ENCODE measurements at places on chromosomes 7 and 10.

GRCh38 chr7:112176241-112176640 is 30.0 kb downstream of the DOCK4 start:
- no peak for DNase-seq

DNA sequence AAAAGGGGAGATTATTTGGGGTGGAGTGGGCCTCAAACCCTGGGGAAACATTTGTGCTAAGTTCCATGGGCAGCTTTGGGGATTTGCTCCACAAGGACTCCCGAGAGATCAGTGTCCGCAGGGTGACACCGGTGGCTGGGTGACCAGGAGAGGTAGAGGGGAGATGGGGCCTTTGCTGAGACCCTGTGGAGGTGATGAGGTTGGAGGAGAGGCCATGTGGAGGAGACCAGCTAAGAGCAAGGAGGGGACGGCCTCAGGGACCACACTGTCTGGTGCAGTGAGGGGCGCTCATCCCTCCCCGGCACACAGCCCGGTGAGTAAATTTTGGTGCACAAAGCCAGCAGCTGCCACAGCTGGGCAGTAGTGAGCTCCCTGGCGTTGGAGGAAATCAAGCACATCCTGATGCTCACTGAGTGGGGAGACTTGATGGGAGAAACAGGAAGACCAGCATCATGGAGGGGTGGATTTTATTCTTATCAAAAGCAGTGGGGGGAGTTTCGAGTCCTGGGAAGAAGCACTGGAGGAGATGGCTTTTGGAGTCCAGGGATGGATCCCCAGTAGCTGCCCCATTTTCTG is 20.2 kb upstream of the ELFN1 start:
- no peak for DNase-seq

DNA sequence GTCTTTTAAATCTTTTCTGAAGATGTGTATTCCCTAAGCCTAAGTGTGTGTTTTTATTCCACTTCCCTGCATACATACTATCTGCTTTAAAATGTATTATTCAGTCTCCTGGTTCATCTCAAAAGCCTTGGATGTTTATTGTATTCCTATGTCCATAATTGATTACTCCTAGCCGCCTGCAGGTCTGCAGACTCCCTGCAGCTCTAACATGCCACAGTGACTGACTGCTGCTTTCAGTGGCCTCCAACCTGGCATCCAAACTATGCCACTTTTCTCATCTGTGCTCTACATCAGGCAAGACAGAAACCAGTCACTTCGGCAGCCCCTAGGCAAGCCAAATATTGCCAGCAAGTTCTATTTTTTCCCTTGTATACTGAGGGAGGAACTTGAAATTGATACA is 81.7 kb downstream of the ABCA13 start:
- no peak for DNase-seq

GRCh38 chr7:68955656-68956055 is 642.6 kb upstream of the AUTS2 start:
- DNase-seq, result no peak

DNA sequence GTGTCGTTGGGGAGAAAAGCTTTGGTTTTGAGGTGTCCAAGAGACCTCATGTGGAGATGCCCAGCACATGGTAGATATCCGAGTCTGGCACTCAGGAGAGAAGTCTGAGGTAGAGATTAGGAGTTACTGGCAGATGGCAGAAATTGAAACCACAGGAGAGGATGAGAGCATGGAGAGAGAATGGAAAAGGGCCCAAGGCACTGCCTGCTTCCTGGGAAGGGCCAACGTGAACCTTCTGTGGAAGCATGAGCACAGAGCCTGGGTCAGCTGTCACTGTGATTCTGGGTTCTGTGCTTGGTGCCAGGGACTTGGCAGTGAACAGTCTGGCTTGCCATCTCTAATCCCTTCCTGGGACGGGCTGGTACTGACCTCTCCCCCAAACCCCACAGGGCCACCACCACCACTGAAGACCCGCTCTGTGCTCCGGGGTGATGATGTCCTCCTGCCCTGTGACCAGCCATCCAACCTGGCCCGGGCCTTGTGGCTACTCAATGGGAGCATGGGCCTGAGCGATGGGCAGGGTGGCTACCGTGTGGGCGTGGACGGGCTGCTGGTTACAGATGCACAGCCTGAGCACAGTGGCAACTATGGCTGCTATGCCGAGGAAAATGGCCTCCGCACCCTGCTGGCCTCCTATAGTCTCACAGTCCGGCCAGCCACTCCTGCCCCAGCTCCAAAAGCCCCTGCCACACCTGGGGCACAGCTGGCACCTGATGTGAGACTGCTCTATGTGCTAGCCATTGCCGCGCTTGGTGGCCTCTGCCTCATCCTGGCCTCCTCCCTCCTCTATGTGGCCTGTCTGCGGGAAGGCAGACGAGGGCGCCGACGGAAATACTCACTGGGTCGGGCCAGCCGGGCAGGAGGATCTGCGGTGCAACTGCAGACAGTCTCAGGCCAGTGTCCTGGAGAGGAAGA is 4.1 kb downstream of the MRPL43 start:
- no peak for DNase-seq

GRCh38 chr10:114151486-114151885 is 22.5 kb downstream of the CCDC186 start:
- no peak for DNase-seq

- DNase-seq, result no peak
Measured at GRCh38 chr7:11831156-11831735, 752 bp downstream of the THSD7A start.

- no peak for DNase-seq
Measured at GRCh38 chr10:68171539-68172080, 60.3 kb downstream of the ATOH7 start.

DNA sequence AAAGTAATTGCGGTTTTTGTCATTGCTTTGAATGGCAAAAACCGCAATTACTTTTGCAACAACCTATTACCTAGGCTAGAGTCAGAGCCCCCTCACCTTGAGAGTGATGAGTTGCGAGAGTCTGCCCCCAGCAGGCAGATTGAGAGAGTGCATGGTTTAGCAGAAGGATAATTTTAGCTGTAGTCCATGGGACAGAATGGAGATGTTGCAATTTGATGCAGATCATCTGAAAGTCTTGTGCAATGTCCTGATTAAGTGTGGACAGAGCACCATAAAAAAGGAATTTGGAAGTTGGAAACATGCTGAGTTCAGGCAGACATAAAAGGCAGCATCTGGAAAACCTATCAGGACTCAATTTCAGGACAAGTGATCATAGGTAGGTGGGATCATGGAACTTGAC is 48.7 kb downstream of the GPR141 start:
- no peak for DNase-seq

DNA sequence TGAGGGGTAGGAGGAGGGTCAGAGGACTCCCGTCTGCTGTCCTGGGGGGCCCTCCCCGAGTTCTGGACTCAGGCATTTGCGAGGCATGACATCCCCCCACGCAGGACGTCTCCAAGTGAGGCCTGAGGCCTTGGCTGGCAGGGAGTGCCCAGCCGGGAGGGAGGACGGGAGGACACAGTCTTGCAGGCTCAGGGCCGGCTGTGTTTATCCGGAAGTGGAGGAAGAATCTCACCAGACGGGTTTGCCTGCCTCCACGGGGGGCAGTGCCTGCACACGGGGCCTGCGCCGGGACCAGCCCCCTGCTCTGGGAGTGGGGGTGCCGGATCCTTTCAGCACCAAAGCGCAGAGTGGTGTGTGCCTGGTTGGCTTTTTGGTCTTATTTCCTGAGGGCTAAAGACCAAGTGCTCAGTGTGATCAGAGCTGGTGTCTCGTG is 10.9 kb downstream of the PWWP2B start:
- no peak for DNase-seq

DNA sequence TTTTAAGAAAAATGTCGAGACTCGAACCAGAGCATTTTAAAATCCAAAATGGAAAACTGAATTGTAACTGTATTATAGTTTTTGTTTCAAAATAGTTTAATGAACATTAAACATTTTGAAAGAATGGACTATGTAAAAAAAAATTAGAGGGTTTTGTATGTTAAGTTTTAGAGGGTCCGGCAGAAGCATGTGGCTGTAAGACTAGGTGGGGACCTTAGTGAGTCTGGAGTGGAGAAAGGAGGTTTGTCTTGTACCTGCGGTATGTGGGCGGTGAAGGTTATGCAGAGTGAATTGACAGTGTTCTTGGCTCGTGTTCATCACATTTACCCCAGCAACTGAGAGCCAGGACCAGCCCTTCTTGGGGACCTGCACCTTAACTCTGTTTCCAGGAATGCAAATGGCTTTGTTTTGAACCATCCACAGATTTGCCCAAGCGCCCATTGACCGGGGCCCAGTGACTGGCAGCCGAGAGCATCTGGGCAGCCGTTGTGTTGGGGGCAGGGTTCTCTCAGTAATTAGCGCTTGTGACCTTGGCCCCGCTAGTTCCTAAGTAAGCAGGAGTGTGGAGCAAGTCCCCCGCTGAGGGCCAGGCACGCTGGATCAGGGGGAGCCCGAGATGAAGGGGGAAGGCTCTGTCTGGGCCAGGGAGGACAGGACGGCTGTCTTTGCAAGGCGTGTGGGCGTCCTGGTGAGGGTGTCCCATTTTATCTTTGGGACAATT is 1.4 kb upstream of the KLF6 start:
- DNase-seq, result no peak

- DNase-seq, result no peak
Measured at GRCh38 chr10:96998329-96998888, 166.3 kb downstream of the LCOR start.

GRCh38 chr7:42812779-42813178 is 99.1 kb downstream of the C7orf25 start:
- DNase-seq, result no peak

DNA sequence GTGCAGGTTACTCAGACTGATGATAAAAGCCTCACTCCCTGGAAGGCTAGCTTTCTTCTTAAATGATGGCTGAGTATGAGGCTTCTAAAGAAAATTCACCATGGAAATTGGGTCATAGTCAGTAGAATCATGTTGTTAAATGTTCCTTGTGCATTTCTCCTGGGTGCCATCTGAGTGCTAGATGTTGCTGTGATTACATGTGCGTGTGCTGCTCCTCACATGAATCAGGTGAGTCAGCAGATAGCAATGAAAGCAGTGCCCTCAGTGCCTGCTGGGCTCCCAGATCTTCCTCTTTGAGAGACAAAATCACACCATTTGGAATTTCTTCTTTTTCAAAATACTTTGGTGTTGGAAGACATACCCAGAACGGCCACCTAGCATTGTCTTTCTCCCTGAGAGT is 331.7 kb downstream of the XPNPEP1 start:
- no peak for DNase-seq

GRCh38 chr10:91689731-91690168 is 56.9 kb upstream of the PPP1R3C start:
- no peak for DNase-seq

DNA sequence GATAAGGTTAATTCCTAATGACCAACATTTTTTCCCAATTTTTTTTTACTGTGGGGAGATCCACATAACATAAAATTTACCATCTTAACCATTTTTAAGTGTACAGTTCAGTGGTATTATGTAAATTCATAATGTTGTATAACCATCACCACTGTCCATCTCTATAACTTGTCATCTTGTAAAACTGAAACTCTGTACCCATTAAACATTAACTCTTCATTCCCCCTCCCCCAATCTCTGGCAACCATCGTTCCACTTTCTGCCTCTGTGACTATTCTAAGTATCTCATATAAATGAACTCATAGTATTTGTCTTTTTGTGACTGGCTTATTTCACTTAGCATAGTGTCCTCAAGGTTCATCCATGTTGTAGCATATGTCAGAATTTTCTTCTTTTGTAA is 46.0 kb upstream of the HPS1 start:
- no peak for DNase-seq

GRCh38 chr7:72326365-72326764 is 85.8 kb downstream of the CALN1 start:
- DNase-seq, result no peak

DNA sequence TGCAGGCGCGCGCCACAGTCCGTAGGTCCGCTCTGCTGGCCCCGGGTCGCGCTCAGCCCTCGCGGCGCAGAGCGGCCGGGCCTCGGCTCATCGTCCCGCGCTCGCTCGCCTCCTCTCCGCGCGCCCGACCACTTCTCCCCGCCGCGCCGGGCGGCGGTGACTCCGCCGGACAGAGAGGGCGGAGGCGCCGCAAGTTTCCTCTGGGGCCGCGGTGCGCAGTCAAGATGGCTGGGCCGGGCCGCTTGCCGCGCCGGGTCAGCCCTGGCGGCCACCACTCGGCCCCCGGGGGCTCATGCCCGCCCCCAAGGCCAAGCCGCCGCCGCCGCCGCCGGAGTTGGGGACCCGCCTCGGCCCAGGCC is 441 bp downstream of the FZD8 start:
- DNase-seq, result no peak

DNA sequence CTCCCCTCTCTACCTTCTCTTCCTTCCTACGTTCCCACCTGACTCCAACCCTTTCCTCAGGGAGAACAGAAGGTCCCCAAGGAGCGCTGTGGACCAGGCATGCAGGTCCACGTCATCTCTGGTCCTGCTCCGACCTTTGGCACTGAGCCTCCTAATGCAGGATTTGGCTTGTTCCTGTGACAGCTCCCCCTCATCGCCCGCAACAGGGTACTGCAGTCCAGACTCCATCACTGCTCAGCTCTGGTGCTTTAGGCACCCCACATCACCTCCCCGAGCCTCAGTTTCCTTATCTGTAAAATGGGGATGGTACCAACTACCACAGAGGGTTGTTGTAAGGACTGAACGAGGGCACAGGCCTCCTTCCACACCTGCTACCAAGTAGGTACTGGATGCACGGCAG is 54.6 kb downstream of the FHIP2A start:
- DNase-seq, result no peak

DNA sequence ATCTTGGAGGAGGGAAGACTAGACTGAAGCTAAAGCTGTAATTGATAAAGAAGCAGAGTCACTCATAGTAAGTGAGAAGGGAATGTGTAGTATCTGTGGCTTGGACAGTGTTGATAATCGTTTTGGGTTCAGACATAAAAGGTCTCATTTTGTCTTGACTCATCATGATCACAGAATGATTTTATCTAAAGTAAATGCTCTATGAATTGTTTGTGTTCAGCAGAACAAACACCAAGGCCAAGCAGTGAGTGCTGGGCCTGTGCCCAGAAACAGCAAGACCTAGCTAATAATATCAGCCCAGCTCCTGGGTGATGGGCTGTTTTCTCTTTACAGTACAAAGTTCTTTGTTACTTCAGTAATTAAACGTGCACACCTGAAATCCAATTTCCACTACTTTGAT is 26.7 kb upstream of the CD36 start:
- no peak for DNase-seq

- DNase-seq, result no peak
Measured at GRCh38 chr10:112581921-112582320, 134.9 kb downstream of the VTI1A start.

DNA sequence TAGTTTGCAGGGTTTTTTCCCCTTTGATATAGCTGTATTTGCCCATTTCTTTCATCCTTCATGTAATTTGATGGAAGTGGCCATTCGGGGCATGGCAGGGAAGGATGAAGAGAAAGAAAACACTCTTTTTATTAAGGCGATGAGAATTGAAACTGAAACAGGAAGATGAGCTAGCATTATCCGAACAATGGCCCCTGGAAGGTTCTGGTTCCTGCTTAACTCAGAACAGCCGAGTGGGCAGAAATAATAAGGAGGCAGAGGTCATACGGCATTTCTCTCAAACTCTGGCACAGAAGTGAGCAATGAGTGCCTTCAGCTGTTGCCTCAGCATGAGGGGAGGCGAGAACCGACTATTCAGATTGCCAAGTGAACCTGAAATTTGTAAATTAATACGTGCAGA is 113.2 kb upstream of the MYO3A start:
- DNase-seq, result no peak

Measured in stimulated activated CD8-positive, alpha-beta memory T cell treated with anti-CD3 and anti-CD28 coated beads, Interleukin-7, amount 100 ng/mL, for 1 hour (primary cell).